ENCODE measurements at places on chromosomes 12 and 14.

DNA sequence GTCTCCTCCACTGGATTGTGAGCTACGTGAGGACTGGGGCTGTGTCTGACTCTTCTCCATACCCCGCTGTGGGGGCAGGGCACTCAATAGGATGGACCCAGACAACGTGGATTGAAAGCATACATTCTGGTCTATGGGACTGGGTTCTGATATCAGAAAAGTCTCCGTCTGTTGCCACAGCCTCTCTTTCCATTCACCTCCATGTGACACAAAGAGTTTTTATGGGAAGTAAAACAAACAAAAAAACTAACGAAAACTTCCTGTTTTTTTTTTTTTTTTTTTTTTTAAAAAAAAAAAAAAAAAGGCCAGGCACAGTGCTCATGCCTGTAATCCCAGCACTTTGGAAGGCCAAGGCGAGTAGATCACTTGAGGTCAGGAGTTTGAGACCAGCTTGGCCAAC is 44.7 kb downstream of the SLC8A3 start:
- no peaks in the 10 kb centered on the region for H3K27me3 ChIP-seq
- H3K36me3 ChIP-seq = no peaks in the 10 kb centered on the region
- H3K27ac ChIP-seq = no peak overlapping the region
- H3K4me1 ChIP-seq = no peaks in the 10 kb centered on the region

GRCh38 chr12:27094726-27095125 is 12.3 kb upstream of the C12orf71 start:
- no peak overlapping the region for H3K4me3 ChIP-seq
- H3K36me3 ChIP-seq = no peaks in the 10 kb centered on the region
- H3K27ac ChIP-seq = no peak overlapping the region
- H3K27me3 ChIP-seq = no peaks in the 10 kb centered on the region

DNA sequence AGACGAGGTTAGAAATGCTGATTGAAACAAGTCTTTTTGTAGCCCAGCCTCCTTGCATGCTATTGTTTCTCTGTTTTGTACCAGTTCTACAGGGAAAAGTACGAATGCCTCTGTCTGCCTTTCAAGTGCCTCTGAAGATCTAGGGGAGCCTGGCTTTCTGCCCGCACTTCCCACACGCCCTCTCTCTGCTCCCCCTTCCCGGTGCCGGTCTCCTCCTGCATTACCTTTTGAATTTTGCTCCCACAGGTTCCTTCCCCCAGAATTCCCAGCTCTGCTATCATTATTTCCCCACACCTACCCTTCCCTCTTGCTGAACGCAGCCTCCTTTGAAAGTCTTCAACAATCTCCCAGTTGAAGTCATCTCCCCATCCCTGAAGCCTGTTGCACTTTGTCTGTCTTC is 689.7 kb downstream of the BCL11B start:
- DNase-seq = no peak
- H3K4me1 ChIP-seq = no peaks in the 10 kb centered on the region
- no peak overlapping the region for H3K4me3 ChIP-seq
- no peak overlapping the region for H3K27ac ChIP-seq
- no peaks in the 10 kb centered on the region for H3K27me3 ChIP-seq

DNA sequence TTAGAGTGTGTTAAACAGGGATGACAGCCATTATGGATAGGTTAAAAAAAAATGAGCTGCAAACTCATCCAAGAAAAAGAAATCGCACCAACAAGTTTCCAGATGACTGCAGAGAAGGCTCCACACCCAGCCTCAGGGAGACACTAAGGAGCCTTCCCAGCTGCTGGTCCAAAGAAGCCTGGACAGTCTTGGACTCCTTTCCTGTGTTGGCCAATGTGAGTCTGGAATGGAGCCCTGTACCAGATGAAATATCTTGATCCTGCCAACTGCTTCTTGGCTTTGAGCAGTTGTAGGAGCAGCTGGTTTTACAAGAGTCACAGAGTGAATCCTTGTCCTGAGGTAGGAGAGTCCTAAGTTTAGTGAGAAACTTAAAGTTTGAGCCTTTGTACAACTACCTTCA is 44.5 kb downstream of the SLC38A1 start:
- no peak overlapping the region for H3K4me3 ChIP-seq
- H3K27ac ChIP-seq = no peak overlapping the region
- H3K4me1 ChIP-seq = peaks cover 5% of the 10 kb centered on the region
- peak; percentile 68 for DNase-seq
- H3K36me3 ChIP-seq = no peaks in the 10 kb centered on the region
- no peaks in the 10 kb centered on the region for H3K27me3 ChIP-seq

DNA sequence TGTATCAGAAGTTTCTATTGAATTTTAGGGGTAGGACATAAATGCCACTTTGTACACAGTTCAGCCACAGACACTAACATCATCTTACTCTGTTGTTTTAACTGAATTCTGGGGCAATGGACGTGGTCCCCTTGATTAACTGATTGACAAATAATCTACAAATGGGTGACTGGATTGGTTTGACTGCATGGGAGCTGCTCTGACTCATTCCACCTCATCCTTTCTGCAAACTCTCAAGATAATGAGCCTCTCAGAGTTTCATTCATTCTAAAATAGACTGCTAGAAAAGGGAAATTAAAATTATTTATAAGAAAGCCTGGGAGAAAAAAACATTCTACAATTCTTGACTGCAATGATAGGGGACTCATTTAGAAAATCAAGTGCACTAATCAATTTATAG is 570.4 kb upstream of the SEL1L start:
- H3K4me3 ChIP-seq = no peak overlapping the region
- no peak overlapping the region for H3K27ac ChIP-seq
- no peaks in the 10 kb centered on the region for H3K27me3 ChIP-seq
- H3K4me1 ChIP-seq = no peaks in the 10 kb centered on the region
- DNase-seq = no peak

All from aorta (tissue), 5 donors.